ENCODE measurements at places on chromosomes 7 and 10. TPM values are rescaled to one million over a fixed set of nuclear protein-coding genes. Genes with fewer than 3 reads are reported as not detected.

GRID2IP gene
- not detected for total RNA-seq

TET1 gene
- total RNA-seq = 2.1 TPM

CALHM1 gene
- total RNA-seq = not detected

RGR gene
- not detected for total RNA-seq

MCM10 gene
- total RNA-seq = 1.2 TPM

LRRC17 gene
- total RNA-seq = 71.5 TPM

MACC1 gene
- total RNA-seq = 0.92 TPM

HILPDA gene
- total RNA-seq = 46.7 TPM

CYP26C1 gene
- under 0.01 TPM for total RNA-seq

DKK1 gene
- total RNA-seq = 165 TPM

IDI1 gene
- total RNA-seq = 124 TPM

SORBS1 gene
- total RNA-seq = 1.5 TPM

VAX1 gene
- not detected for total RNA-seq

CYTH3 gene
- 32.1 TPM for total RNA-seq

UNCX gene
- total RNA-seq = not detected

CCDC146 gene
- 3.1 TPM for total RNA-seq

LRMDA gene
- 1.1 TPM for total RNA-seq

SSC4D gene
- total RNA-seq = 0.28 TPM

PIK3AP1 gene
- 0.74 TPM for total RNA-seq

UCMA gene
- total RNA-seq = not detected

ABCB4 gene
- 3.4 TPM for total RNA-seq
